ENCODE measurements at places on chromosomes 1 and 21. TPM values are rescaled to one million over a fixed set of nuclear protein-coding genes. Genes with fewer than 3 reads are reported as not detected.

DNA sequence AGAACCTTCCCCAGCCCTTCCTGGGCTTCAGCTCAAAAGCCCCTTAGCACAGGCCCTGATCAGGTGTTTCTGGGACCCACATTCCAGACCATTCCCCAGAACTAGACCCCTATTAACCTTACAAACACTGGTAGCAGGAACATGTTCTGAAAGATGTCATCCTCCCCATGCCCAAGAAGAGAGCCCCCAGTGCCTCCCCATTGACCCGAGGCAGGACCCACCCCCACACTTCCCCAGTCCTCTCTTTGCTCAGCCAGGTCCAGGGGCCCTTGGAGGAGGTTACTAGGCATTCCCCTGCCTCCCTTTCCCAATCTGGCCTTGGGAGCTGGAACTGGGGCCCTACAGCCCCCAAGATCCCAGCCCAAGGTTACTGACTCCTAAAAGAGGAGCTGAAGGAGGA is 38.9 kb upstream of the HMGB4 start:
- DNase-seq = no peak

- no peak for DNase-seq
These were observed 51.1 kb upstream of the CFHR3 start for GRCh38 chr1:196723325-196724185.

DNA sequence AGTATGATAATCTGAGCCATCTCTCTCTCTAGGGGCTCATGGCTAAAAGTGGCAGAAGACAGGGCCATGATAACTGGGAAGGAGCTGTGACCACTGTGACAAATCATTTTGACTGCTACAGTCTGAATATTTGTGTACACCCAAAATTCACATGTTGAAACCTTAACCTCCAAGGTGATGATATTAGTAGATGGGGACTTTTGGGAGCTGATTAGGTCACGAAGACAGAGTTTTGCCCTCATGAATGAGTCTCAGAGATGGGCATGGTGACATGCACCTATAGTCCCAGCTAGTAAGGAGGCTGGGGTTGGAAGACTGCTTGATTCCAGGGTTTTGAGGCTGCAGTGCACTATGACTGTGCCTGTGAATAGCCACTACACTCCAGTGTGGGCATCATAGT is 174.9 kb downstream of the PLD5 start:
- DNase-seq = no peak

DNA sequence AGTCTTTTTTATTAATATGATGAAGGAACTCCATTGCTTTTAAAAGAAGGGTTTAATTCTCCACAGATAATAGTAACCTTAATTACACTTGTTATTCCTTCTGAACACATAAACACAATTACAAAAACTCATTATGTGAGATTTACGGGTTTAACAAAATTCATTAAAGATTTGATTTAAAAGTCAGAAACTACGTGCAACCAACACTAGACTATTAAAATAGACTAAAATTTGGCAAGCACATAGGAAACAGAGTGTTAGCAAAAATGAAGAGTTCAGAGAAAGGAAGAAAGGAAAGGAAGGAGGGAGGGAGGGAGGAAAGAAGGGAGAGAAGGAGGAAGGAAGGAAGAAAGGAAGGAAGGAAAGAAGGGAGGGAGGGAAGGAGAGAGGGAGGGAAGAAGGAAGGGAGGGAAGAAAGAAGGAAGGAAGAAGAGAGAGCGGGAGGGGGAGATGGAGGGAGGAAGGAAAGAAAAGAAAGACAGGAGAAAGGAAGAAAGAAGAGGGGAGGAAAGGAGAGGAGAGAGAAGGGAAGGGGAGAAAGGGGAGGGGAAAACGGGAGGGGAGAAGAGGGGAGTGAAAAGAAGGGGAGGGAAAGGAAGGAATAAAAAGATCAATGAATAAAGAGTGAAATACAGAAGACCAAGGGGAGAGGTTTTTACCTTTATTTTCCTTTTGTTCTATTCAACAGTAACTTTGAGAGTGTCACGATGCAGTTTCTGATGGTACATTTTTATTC is 123.4 kb upstream of the LYPLAL1 start:
- peak; percentile 48 for DNase-seq

DNA sequence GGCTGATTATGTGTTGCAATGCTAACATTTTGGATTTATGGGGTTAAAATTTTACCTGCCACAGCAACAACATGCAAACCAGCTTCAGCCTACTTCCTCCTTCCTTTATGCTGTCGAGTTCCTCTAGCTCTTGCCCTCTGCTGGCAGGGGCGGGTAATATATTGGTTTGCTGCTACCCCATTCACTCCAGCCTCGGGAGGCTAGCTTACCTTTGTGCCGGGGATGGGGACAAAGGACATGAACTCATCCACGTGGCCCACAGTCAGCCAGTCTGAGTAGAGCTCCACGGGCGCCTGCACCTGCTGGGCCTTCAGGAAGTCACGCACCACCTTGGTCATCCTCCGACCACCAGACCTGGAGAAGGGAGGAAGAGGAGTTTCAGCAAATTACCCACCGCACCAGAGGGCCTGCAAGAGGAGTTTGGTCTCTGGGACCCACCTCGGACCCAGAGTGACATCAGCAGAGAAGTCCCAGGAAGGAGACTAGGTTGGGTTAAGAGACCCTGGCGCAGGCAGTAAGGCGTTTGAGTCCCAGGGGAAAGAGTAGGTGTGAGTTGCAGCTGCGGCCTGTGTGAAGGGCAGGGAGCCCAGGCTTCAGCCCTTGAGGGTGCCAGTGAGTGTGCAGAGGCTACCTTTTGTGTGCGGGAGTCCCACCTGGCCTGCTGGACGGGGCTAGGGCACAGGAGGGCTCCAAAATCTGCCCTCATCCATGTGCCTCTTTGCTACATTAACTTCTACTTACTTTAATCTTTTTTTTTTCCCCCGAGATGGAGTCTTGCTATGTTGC is 21.8 kb upstream of the SDHB start:
- DNase-seq = no peak

GRCh38 chr1:193944454-193944853 is 758.0 kb upstream of the B3GALT2 start:
- DNase-seq = no peak

- no peak for DNase-seq
These were observed 78.0 kb downstream of the SYT2 start for GRCh38 chr1:202632241-202632640.

GRCh38 chr1:154998818-154999570 is 3.6 kb upstream of the ZBTB7B start:
- DNase-seq = peak; percentile 65

DNA sequence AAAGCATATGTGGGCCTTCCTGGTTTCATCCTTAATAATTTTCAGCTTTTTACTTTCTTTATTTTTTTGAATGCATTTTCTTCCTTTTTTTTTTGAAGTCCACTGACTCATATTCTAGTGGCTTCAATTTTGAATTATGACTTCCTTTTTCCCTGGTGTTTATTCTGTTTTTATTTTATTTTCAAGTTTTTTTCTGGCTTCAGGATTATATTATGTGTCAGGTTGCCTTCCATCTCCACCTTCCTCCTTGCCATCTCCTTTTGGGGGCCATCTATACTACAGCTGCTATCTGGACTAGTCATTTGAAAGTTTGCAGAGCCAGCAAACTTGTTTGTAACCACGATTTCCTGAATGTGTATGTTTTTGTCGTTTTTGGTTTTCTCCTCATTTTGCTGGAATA is 117.6 kb downstream of the LEPR start:
- no peak for DNase-seq

GRCh38 chr1:172340520-172340919 is 80.0 kb upstream of the C1orf105 start:
- DNase-seq = no peak

DNA sequence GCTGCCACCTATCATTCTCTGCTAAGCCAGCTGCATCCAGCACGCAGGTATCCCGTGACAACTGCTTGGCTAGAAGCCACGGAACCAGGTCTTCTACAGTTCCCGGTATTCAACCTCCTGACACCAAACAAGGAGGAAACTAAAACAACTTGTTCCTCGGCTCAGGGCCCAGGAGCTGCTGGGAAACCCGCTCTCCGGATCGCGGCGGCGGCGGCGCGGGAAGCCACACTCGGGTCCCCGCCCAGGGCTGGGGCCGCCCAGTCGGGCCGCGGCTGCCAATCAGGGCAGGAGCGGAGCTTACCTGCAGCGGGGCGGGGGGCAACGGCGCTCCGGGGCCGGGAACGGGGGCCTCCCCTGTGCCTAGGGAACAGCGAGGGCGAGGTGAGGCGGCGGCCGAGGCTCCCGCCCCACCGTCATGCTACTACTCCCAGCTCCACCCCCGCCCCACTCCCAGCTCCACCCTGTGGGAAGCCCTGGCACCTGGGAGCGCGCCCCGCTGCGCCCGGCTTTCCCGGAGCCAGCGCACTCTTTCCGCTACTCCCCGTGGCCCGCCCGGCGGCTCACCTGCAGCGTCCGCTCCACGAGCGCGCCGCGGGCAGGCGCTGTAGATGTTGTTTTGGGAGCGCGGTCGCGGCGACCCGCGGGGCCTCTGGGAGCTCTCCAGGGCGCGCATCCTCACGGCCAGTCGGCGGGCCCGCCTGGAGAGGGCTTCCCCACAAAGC is 12.1 kb downstream of the IL24 start:
- peak; percentile 69 for DNase-seq

CLIC6 gene
- polyA plus RNA-seq = 43.4 TPM

DMAP1 gene
- 61.0 TPM for polyA plus RNA-seq

DNTTIP2 gene
- polyA plus RNA-seq = 65.8 TPM

KIF26B gene
- 3.5 TPM for polyA plus RNA-seq

ITSN1 gene
- 56.5 TPM for polyA plus RNA-seq
